ENCODE measurements at places on chromosomes 4 and X. TPM values are rescaled to one million over a fixed set of nuclear protein-coding genes. Genes with fewer than 3 reads are reported as not detected.
A peak's percentile ranks its signal among the peaks of the same experiment; 100 is the strongest.

- no peak for DNase-seq
Observed at GRCh38 chr4:25330905-25331808, 18.6 kb downstream of the ZCCHC4 start.

DNA sequence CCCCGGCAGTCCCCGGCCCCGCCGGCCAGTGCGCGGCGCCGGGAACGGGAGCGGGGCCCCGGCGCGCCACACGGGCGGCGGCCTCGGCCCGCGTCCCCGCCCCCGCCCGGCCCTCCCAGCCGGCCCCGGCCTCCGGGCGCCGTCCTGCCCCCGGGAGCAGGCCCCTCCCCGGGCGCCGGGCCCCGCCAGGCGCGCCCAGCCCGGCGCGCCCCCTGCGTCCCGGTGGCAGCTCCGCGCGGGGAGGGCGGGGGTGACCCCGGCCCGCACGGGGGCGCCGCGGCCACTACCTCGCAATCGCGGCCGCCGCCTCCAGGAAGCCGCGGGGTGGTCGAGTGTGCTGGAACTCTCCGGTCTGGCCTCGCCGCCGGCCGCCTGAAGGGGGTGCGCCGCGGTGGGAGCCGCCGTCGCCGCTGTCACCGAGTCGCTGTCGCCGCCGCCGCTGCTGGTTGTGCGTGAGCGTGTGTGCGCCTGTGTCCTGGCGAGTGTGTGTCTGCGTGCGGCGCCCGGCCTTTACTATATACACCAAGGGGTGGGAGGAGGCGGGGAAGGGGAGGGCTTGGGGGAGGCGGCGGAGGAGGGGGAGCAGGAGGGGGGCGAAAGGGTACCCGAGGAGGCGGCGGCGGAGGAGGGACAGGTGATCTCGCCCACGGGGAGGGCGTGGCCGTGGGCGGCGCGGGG, at the start of gene RAI2:
Gene RAI2 (minus strand): TSS at position 488 of the 678 bp plus-strand sequence. CDS start 59,288 bp downstream, outside the sequence.
- peak; percentile 48 for DNase-seq

DNA sequence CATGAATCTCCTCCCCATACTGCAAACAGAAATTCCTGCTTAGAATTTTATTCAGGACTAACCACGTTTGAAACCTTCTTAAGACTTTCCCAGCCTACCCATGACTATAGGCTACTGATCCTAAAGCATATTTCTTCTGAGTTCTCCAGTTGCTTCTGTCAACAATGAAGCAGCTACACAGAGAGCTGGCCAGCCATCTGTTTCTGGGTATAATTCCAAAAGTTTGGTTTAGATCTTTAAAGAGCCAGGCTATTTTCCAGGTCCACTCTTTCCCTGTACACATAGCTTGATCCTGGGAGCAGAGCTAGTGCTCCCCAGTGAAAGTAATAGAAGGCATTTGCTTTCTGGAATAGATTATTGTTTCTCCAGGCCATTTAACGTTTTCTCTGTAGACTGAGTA, 4.0 kb upstream of the ITM2A start:
- no peak for DNase-seq

DNA sequence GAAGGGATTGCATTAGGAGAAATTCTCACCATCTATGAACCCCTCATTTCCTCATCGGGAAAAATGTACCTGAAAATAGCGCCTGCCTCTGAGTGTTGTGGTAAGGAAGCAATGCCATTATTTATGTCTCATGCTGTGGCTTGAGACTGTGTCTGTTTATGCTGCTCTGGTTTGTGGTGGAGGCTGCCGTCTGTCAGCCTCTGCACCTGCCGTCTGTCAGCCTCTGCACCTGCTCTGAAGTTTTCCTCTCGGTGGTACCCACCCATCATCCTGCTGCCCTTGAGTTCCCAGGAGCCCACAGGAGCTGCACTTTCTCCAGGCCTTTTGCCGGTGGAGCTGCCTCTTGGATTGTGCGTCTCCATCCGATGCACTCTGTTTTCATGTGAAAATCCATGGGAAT, 68.5 kb upstream of the PPP2R3B start:
- DNase-seq: no peak

- DNase-seq: peak; percentile 79
Observed at GRCh38 chr4:110586131-110586850, 36.6 kb downstream of the PITX2 start.

DNA sequence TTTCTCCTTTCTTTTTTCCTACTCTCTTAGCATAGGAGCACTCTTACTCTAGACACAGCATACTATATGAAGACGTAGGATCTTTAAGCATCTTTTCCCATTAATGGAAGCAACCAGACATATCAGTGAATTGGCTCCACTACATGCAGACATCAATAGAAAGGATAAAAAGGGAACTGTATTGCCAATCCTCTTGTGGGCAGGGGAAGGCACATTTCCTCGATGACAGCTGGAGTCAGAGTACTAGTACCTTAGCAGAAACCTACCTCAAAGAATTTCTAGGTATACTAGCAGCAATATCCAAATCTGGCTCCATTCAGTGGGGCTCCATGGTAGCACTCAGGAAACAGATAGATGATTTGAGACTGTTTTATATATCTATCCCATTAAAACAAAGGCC, 20.1 kb downstream of the CYBB start:
- no peak for DNase-seq

GRCh38 chr4:128980816-128981326, 112.5 kb downstream of the SCLT1 start:
- DNase-seq: no peak

- DNase-seq: no peak
Observed at GRCh38 chrX:98490670-98491069, 1607.0 kb downstream of the RPA4 start.

GRCh38 chr4:106268786-106269185, 47.2 kb downstream of the TBCK start:
- DNase-seq: no peak

DNA sequence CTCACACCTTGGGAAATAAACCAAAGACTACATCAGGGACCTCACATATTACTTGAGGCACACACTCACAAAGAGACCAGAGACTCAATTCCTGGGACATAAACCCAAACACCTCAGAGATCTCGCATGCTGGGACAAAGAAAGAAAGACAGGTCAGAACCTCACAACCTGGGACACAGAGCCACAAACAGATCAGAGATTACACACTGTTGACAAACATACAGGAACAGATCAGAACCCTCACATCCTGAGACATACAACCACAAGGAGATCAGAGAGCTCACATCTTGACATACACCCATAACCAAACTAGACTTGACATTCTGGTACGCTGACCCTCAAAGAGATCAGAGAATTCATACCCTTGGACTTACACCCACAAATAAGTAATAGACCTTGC, 17.3 kb downstream of the SUV39H1 start:
- no peak for DNase-seq

GRCh38 chr4:89100853-89101252, 10.5 kb upstream of the TIGD2 start:
- no peak for DNase-seq

DNA sequence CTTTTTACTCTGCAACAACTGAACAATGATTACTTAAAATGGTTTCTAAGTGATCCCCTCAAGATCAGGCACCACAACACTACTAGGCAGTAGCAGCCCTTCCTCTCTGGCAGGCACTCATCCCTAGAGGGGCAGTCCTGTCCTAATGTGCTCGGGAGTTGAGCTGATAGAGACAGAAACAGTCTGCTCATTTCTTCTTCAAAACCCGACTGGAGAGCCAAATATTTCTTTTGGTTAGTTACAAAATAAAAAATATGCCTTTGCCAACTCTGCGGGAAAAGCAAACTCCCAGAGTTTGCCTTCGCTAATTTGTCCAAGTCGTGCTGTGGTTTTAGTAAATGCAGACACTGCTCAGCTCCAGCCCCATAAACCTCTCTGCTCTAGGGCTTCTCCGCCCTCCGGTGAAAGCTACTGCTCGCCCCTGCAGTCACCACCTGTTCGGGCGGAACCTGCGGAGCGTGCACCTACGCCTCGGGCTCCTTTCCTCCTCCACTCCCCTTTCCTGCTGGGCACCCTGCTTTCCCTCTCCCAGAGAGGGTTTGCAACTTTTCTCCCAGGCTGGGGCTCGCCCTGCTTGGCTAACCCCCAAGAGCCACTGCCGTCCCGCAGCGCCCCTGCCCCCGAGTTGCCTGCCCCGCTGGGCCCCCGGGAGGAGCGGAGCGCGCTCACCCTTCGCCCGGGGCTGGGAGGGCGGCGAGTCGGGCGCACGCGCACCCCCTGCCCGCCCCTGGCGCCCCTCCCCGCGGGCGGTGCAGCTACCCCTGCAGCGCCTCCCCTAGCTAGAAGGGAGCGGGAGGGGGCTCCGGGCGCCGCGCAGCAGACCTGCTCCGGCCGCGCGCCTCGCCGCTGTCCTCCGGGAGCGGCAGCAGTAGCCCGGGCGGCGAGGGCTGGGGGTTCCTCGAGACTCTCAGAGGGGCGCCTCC, at the start of gene NPNT:
Gene NPNT (plus strand): TSS at position 812 of the 923 bp plus-strand sequence. CDS start 182 bp downstream, outside the sequence.
- peak; percentile 56 for DNase-seq

DNA sequence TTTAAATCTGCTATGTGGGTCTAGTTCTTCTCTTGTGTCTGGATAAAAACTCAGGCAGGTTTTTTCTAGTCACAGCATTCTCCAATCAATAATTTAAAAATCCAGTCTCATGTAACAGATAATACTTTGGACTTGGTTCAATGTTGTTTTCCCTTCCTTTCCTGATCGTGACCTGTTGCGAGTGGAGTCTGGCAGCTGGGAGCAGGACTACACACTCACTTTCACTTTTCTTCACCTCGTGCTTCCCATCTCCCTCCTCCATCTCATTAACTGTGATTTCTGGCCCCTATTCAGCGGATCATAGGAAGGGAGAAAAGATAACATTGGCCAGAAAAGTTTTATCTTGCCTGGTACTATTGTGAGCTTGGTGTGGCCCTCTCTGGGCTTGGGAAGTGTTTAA, 96.6 kb upstream of the GATB start:
- no peak for DNase-seq

GRCh38 chr4:40363945-40364344, 28.8 kb downstream of the CHRNA9 start:
- DNase-seq: no peak

GRCh38 chrX:136030303-136031191, 45.3 kb downstream of the SLC9A6 start:
- no peak for DNase-seq

DNA sequence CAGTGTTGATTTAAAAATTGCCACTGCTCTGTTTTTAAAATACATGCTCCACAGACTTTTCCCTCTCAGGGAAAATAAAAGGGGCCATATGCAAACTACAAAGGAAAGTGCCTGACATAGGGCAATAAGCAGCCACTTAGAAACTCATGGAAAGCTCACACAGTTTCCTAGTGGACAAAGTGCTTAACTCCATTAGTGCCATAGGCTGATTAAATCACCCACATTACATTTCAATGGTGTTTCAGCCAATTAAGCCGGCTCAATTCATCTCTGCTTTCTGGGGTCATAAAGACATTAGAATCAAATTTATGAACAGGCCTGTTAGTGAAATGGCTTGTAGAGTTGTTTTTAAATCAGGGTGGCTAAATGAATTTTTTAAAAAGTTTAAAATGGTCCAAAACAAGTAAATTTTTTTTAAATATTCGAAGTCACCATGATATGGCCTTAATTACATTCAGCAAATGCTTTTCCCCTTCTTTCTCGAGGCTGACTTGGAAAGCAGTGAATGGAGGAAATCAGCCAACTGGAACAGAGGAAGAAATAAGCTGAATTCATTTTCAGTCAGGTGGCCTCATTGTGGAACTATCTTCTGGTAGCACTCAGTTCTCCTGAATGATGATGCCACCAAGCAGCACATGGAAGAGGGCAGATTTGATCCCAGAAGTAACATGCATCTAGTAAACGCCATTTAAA, 2305.1 kb upstream of the AGA start:
- DNase-seq: no peak

DNA sequence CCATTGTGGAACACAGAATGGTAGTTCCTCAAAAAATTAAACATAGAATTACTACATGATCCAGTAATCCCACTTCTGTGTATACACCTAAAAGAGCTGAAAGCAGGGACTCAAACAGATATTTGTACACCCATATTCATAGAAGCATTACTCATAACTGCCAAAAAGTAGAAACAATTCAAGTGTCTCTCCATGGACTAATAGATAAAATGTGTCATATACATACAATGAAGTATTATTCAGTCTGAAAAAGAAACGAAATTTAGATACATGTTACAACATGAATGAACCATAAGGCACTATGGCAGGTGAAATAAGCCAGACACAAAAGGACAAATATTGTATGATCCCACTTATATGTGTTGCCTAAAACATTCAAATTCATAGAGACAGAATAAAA, 145.1 kb downstream of the ANTXR2 start:
- no peak for DNase-seq

DNA sequence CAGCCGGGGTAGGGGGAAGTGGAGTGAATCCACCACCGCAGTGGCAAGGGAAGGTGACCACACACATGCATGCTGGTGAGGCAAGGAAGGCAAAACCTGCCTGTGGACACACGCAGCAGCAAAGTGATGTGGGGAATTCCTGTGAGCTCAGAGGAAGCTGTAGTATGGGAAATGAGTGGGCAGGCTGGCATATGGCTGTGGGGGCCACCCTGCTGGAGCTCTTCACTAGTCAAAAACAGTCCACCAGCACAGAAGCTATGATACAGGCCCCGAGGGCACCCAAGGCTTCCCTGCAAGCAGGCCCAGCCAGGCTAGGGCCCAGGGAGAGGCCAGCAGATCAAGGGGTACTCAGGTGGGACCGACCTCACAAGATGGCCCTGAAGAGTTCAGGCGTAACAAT, 239.1 kb downstream of the CHM start:
- no peak for DNase-seq

GRCh38 chr4:128847082-128847724, 37.7 kb downstream of the JADE1 start:
- no peak for DNase-seq

GRCh38 chr4:185381288-185382196, 14.2 kb downstream of the LRP2BP start:
- DNase-seq: no peak

GRCh38 chr4:154612472-154613414, at the start of gene FGG:
Gene FGG (minus strand): TSS chr4:154612656. CDS start chr4:154612609, 47 bp downstream.
- DNase-seq: no peak

DNA sequence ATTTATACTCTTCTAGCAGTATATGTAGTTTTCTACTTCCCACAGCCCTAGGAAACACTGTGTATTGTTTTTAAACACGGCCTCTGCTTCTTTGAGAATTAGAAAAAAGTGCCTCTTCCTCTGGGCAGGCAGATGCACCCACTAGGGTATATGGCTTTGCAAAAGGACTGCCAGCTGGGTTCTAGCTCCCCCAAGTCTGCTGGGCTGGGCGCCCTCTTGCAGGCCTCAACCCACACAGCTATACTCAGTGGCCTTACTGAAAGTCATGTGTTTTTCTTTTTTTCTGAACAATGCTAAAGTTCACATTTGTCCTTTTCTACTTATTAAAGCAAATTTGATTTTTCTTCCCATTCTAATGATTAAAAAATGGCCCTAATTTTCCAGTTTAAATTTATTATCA, 35.5 kb upstream of the BMPR1B start:
- no peak for DNase-seq

Gene GC
- 0.21 TPM for total RNA-seq

Gene UCP1
- total RNA-seq: 0.21 TPM

Gene AADAT
- total RNA-seq: 4.5 TPM

Gene SAGE1
- total RNA-seq: not detected

Gene MORC4
- total RNA-seq: 1.7 TPM

Gene EPHA5
- 0.12 TPM for total RNA-seq

Gene CDKL2
- 1.8 TPM for total RNA-seq

Gene APBB2
- total RNA-seq: 56.4 TPM

Gene PLP1
- total RNA-seq: 49.9 TPM

Gene HEPH
- total RNA-seq: 64.7 TPM

Gene ACTRT1
- total RNA-seq: not detected

Gene UGT8
- 47.1 TPM for total RNA-seq

Gene PDCL2
- not detected for total RNA-seq
